ENCODE measurements at places on chromosomes 12 and 14. TPM values are rescaled to one million over a fixed set of nuclear protein-coding genes. Genes with fewer than 3 reads are reported as not detected.

ASPG gene
- not detected for polyA plus RNA-seq

REC8 gene
- polyA plus RNA-seq, result 4.4 TPM

LDHB gene
- 2,617 TPM for polyA plus RNA-seq

BIN2 gene
- 290 TPM for polyA plus RNA-seq

DNA sequence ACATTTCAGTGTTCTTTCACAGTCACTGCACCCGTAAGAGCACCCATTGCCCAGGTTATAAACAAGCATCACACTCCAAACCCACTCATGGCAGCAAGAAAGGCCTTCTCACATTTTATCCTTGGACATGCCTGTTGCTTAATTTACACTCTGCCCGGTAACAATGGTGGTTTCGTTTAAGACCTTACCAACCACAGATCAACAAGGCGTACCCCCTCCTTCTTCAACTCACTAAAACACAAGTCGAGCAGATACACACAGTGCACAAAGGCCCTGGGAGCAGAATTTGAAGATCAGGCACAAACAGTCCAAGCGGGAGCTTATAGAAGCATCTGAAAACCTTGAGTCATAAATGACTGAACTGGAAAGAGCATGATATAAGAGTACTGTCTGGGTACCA is 98.1 kb downstream of the GALC start:
- DNase-seq, result no peak

- DNase-seq, result no peak
Observed at GRCh38 chr14:68939893-68940613, 39.0 kb downstream of the ACTN1 start.

DNA sequence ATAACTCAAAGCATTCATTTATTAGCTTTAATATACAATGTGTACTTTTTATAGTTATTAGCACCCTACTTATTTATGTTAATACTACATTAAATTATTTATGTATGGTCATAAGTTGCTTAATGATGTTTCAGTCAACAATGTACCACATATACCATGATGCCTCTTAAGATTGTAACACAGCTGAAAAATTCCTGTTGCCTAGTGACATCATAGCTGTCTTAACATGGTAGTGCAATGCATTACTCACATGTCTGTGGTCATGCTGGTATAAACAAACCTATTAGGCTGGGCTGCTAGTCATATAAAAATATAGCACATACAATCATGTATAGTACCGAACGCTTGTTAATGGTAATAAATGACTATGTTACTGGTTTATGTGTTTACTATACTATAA is 120.4 kb downstream of the ANO6 start:
- DNase-seq, result no peak

GRCh38 chr14:27370074-27370473 is 772.2 kb upstream of the NOVA1 start:
- DNase-seq, result no peak

DNA sequence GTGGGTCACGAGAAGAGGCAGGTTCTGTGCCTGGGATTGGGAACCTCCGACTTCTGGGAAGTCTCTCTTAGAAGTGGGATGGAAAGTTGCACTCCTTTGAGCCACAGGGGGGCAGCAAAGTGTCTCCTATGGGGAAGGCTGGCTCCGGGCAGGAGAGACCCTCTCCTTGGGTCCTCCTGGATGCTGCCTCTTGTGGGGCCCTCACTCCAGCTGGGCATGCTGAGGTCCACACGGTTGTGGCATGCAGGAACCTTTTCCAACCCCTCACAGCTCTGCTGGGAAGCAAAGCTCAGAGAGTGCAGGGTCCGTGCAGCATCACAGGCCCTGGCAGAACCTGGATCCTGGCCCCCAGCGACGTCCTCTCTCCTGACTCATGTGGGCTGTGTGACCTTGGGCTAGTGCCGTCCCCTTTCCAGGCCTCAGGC is 17.4 kb downstream of the SDSL start:
- no peak for DNase-seq

DNA sequence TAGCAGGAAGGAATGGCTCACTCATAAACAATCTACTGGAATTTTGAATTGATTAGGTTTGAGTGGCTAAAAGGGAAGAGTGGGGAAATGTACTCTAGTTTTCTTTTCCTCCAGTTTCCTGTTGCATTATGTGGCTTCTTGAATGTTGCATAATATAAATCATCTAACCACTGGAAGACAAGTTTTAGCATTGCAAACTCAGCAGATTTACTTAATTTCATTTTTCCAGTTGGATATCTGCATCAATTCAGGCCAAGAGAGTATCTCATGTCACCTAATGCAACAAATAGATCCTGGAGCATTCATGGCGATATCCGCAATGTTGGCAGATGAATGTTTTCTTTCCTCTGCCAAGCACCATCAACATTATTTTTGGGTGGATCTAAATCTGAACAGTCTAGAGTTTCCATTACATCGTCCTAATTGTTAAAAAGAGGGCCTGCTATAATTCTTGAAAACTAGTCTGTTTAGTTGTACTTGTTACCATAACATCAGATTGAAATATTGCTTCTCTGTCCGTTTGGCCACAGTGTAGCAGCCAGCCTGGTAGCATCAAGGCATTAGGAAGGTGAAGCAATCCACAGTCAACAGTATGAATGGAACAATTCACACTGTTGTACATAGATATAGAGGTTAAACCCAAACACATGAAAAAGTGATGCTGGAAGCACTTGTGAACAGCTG is 544.2 kb downstream of the ETNK1 start:
- DNase-seq, result no peak

DNA sequence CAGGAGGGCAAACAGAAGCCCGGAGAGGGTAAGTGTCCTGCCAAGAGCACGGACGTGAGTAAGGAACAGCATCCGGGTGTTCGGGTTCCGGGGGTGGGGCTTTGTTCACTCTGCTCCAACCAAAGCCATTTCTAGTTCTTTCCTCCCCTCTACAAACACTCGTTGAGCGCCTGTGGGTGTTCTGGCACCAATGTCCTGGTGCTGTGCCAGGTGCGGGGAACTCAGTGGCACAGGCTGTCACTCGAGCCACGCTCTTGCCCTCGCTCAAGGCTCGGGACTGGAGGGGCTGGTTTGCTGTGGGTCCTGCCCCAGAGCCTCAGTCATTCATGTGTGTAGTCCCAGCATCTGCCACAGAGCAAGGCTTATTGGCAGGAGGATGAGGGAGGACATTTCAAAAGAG is 157.5 kb downstream of the CALM1 start:
- DNase-seq, result no peak

- no peak for DNase-seq
Observed at GRCh38 chr14:90760591-90761316, 55.5 kb downstream of the TTC7B start.

DNA sequence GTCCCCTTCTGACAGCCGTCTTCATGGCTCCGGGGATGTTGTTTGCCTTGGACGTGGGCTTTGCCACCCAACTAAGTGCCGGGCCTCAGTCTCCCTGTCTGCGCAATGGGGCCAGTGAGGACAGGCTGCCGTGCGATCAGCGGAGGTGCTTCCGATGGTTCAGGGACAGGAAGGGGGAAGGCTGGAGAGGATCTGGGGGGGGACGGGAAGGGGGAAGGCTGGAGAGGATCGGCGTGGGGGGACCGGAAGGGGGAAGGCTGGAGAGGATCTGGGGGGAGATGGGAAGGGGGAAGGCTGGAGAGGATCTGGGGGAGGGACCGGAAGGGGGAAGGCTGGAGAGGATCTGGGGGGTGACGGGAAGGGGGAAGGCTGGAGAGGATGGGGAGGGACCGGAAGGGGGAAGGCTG is 3.4 kb downstream of the MMP17 start:
- no peak for DNase-seq

- DNase-seq, result no peak
Observed at GRCh38 chr12:132521712-132522292, 31.9 kb downstream of the FBRSL1 start.

DNA sequence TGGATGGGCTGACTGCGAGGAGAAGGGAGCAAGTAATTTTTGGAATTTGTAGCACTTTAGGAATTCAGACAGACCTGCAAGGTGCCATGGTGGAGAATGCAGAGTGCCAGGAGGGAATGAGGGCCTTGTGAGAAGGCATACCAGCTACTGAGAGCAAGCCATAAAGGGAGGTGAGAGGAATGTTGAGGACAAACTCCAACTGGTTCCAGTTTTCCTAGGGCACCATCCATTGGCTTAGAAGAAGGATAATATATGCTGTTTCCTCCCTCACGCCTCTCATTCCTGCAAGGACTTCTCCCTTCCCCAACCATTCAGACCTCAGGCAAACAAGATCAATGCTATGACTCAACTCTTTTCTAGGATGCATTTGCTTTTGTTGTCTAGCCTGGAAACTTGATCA is 11.2 kb upstream of the DAAM1 start:
- no peak for DNase-seq

DNA sequence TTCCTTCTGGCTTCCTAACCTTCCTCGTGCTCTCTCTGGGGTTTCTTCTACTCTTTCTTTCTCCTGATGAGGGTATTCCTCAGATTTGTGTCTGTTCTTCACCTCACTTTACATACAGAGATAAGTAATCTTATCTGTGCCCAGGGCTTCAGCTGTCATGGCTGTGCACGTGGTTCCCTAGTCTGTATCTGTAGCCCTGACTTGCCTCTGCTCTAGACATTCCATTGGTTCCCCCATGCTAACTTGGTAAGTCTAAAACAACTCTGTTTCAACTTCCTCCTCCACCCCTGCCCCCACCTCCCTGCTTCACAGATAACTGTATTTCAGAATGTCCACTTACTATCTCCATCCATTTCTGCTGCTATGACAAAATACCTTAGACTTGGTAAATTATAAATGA is 10.8 kb downstream of the DIP2B start:
- DNase-seq, result no peak

DNA sequence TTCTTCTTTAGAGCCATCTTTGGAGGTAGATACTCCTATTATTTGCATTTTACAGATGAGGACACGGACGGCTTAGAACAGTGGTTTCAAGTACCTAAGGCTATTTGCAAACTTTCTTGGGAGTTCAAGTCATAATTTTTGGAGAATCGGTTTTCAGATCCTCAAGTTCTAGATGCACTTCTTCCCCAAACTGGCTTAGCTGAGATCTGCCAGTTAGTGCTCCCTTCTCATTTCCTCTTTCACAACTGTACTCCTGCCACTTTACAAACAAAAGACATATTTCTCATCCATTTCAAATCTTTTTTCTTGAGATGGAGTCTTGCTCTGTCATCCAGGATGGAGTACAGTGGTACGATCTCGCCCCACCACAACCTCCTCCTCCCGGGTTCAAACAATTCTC is 77.3 kb downstream of the HELB start:
- no peak for DNase-seq

- no peak for DNase-seq
Observed at GRCh38 chr14:31207287-31207754, 272 bp downstream of the HECTD1 start.

DNA sequence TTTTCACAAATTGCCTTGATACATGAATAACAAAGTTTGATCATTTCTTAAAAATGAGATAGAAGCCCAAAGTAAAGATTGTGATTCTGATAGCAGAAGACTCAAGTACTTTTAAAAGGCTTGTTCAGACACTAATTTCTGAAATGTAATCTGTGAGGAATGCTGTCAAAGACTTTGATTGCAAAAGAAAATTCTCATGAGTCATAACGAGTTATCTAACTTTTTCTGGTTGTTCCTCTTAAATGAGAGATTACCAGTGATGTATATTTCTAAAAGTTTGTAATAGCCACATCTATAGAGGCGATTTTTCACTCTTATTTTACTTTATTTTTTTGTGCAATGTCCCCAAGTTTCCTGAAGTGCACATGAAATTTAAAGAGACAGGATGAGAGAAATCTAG is 7.0 kb downstream of the PYGL start:
- no peak for DNase-seq

GRCh38 chr14:72888192-72888591 is 5.7 kb downstream of the DPF3 start:
- no peak for DNase-seq
